ENCODE measurements at places on chromosomes 16 and 17.

DNA sequence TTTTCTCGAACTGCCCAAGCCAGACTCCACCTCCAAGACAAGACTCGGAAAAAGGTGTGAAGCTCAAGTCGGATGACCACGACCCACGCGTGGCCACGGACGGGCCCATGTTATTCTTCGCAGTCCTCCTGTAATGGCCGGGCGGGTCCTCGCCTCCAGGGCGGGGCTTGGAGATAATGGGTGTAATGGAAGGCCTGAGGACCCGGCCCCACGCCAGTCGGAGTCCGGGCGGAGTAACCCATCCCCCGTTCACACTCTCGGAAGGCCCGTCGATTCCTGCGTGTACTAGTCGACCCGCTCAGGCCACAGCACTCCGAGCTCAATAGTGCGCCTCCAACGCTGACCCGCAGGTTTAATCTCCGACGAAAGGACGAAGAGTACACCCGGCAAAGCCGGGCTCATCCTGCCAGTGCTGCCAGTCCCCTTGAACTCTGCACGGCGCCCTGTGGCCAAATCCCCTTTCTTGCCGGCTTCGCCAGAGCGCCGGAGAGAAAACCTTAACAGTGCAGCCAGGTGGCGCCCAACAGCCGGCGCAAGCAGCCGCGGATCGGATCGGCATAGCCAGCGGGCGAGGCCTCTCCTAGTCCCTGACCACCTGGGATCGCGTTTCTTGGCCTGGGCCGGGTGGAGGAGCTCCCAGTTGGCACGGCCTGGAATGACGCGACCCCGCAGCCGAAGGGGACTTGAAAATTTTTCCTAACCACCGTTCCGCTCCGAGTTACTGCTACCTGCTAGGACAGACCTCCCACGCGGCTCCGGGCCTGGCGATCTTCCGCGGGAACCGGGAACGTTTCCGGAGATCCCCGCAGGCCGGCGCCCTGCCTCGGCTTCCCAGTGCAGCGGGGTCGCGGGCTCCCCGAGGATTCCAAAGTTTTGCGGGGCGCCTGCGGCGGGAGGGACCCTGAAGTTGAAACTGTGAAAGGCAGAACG is 762.0 kb downstream of the KCNJ18 start:
- no peak for DNase-seq

DNA sequence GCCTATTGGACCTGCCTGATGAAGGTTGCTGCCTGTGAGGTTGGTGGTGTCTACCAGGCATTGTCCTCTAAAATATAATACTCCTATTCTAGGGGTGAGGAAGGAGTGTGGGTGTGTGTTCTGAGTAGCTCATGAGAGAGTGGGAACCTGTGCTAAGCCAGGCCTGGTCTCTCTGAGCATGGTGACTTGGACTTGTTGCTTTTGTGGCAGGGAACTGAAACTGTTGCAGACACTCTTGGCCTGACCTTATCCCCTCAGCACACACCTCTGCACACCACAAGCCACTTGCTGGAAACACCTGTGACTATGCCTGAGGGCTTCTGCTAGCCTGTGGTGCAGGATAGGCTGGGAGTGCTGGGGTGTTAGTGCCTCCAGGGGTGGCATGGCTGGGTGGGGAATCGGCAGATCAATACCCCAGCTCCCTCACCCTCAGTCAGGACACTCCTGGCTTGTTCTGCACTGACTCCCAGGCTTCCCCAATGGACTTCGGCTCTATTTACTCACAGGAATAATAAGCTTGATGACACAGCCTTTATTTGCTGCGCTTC is 29.9 kb downstream of the PLCG2 start:
- no peak for DNase-seq

- DNase-seq, result no peak
Observed at GRCh38 chr17:36894925-36895324, 42.4 kb upstream of the LHX1 start.

DNA sequence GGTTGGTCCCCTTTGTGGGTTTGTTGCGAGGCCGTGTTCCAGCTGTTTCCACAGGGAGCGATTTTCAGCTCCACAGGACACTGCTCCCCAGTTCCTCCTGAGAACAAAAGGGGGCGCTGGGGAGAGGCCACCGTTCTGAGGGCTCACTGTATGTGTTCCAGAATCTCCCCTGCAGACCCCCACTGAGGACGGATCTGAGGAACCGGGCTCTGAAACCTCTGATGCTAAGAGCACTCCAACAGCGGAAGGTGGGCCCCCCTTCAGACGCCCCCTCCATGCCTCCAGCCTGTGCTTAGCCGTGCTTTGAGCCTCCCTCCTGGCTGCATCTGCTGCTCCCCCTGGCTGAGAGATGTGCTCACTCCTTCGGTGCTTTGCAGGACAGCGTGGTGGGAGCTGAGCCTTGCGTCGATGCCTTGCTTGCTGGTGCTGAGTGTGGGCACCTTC is 27.3 kb upstream of the STH start:
- DNase-seq, result no peak

All from CD4-positive, alpha-beta T cell treated with Interferon alpha-2 for 1 hour (primary cell).